ENCODE measurements at places on chromosomes 5 and 9. TPM values are rescaled to one million over a fixed set of nuclear protein-coding genes. Genes with fewer than 3 reads are reported as not detected.

Gene ARHGEF39
- 16.1 TPM for total RNA-seq

Gene HACD4
- 1.1 TPM for total RNA-seq

Gene RNF208
- 2.1 TPM for total RNA-seq

Gene SPARC
- total RNA-seq: 18.8 TPM

Gene HK3
- not detected for total RNA-seq

Gene MARCHF11
- total RNA-seq: not detected

Gene PROB1
- 0.20 TPM for total RNA-seq

Gene WDR70
- 13.7 TPM for total RNA-seq

Gene EGFL7
- total RNA-seq: 53.9 TPM

Gene TRIM36
- 1.5 TPM for total RNA-seq

Gene NXNL2
- 0.85 TPM for total RNA-seq

Gene GZMA
- not detected for total RNA-seq

Gene GABRA1
- not detected for total RNA-seq

Gene FAM200C
- total RNA-seq: 2.2 TPM

Gene ADAMTS6
- 0.01 TPM for total RNA-seq

Gene CCDC127
- total RNA-seq: 5.6 TPM

Gene TAF1L
- not detected for total RNA-seq

Gene SPINK4
- total RNA-seq: not detected

Gene TSSK1B
- not detected for total RNA-seq

Gene EQTN
- total RNA-seq: 0.22 TPM

Gene ABL1
- 53.3 TPM for total RNA-seq

Gene ESM1
- total RNA-seq: not detected

Gene NR5A1
- 0.15 TPM for total RNA-seq

Gene RGS7BP
- not detected for total RNA-seq

Gene PCDHGA9
- 0.06 TPM for total RNA-seq

Gene NPR3
- 19.6 TPM for total RNA-seq

Gene RASA1
- total RNA-seq: 23.1 TPM

Gene GPR21
- total RNA-seq: not detected

Gene SPINK6
- 0.45 TPM for total RNA-seq

Gene SLC28A3
- 0.03 TPM for total RNA-seq

Gene NME5
- total RNA-seq: not detected

Gene RIC1
- 9.9 TPM for total RNA-seq

Gene GAS1
- total RNA-seq: 0.07 TPM

Gene PPIC
- 17.9 TPM for total RNA-seq

Gene LURAP1L
- total RNA-seq: 29.7 TPM

Gene FOXD1
- total RNA-seq: 12.2 TPM

Gene TPPP
- total RNA-seq: 5.5 TPM

Gene HRH2
- total RNA-seq: 0.51 TPM

Gene GABRG2
- total RNA-seq: not detected

Gene CCL28
- 0.09 TPM for total RNA-seq

Gene GTF3C5
- 62.9 TPM for total RNA-seq

Gene TMEM8B
- 3.5 TPM for total RNA-seq

Gene CORO2A
- total RNA-seq: 1.1 TPM

Gene GADD45G
- 0.51 TPM for total RNA-seq
